Calu3 (cell line): ENCODE measurements at places on chromosomes 6 and 20. TPM values are rescaled to one million over a fixed set of nuclear protein-coding genes. Genes with fewer than 3 reads are reported as not detected.

- no peak for DNase-seq
Observed at GRCh38 chr6:150466196-150466595, 97.4 kb downstream of the IYD start.

- no peak for DNase-seq
Observed at GRCh38 chr6:35008858-35009257, 119.8 kb downstream of the ANKS1A start.

- DNase-seq, result no peak
Observed at GRCh38 chr6:90940812-90941481, 354.1 kb upstream of the MAP3K7 start.

DNA sequence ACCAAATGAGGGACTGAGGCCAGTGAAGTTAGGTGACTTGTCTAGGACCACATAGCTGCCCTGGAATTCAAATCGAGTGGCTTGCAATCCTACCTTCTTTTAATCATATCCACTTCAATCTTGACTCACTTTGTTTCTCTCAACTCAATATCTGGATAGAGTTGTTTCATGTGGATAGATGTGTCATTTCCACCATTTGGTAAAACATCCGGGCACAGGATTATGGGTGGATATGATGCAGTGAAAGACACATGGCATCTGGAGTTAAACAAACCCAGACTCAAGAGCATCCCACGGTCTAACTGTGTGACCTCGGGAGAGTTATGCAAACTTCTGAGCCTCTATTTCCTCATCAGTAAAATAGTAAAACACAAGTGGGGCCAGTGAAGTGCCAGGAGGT is 103.6 kb upstream of the CNKSR3 start:
- DNase-seq, result no peak

Gene TINAG
- total RNA-seq, result 12.6 and 17.4 TPM in 2 replicates

Gene PTCRA
- not detected in 2 replicates for total RNA-seq

GRCh38 chr6:3776881-3777507 is 25.5 kb upstream of the PXDC1 start:
- DNase-seq, result peak; percentile 13

Gene TXLNB
- total RNA-seq, result 0.07 TPM in 1 of 2 replicates, not detected in the other

Gene SIRPA
- total RNA-seq, result 24.0 and 28.3 TPM in 2 replicates

Gene SLC17A2
- total RNA-seq, result not detected in 2 replicates

DNA sequence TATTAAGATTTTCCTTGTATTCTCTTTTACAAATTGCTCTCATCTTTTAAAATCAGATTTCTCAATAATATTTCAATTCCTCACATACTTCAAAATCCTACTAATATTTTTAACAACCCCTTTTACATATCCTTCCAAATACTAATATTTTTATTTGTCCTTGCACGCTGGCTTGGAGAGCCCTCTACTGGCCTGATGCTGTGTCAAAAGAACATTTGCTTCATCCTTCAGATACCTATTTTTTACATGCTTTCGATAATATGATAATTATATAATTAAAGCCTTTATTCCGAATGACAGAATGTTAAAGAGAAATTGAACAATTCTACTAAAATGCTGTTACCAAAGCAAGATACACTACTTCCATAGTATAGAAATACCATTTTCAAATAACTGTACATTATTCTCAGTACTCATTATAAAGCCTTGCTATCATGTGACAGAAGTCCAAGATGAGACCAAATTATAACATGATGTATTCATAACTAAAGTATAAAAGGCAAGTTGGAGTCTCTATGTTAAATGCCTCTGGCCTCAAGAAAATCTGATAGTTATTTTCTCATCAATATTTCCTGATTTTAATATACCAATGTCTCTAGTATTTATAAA is 39.0 kb upstream of the PLN start:
- DNase-seq, result peak; percentile 34

GRCh38 chr6:138044972-138045371 is 62.2 kb downstream of the PERP start:
- no peak for DNase-seq

- no peak for DNase-seq
Observed at GRCh38 chr6:125804264-125804663, 13.5 kb downstream of the NCOA7 start.

- no peak for DNase-seq
Observed at GRCh38 chr6:77326029-77326428, 137.3 kb downstream of the HTR1B start.

- peak; percentile 80 for DNase-seq
Observed at GRCh38 chr6:159042003-159042825, 2.6 kb downstream of the TAGAP start.

DNA sequence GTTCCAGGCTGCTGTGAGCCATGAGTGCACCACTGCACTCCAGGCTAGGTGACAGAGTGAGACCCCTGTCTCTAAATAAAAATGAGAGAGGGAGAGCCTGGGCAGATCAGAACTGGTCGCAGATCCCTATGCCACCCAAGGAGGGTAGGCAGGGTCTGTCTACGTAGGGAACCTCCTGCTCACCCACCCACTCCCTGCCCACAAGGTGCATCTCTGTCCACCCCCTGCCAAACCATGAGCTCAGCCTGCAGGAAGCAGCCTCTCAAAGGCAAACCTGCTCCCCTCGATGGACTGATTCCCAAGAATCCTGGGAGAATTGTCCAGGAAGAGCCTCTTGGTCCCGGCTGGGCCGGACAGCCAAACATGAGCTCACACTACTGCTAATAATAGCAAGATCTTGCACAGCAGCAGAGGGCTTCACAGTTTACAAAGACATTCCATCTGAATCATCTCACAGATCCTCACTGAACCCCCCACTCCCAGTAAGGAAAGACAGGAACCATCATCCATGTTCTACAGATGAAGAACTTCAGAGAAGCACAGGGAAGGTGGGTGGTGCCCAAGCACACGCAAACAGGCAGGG is 27.8 kb upstream of the TLDC2 start:
- DNase-seq, result no peak

Gene NKX2-2
- total RNA-seq, result not detected in 2 replicates

GRCh38 chr6:41239467-41240159 is 11.5 kb downstream of the TREML4 start:
- no peak for DNase-seq

Gene SRSF12
- 1.7 and 1.8 TPM in 2 replicates for total RNA-seq

Gene BFSP1
- 0.81 and 0.94 TPM in 2 replicates for total RNA-seq
